ENCODE measurements at places on chromosomes 6 and 20.

DNA sequence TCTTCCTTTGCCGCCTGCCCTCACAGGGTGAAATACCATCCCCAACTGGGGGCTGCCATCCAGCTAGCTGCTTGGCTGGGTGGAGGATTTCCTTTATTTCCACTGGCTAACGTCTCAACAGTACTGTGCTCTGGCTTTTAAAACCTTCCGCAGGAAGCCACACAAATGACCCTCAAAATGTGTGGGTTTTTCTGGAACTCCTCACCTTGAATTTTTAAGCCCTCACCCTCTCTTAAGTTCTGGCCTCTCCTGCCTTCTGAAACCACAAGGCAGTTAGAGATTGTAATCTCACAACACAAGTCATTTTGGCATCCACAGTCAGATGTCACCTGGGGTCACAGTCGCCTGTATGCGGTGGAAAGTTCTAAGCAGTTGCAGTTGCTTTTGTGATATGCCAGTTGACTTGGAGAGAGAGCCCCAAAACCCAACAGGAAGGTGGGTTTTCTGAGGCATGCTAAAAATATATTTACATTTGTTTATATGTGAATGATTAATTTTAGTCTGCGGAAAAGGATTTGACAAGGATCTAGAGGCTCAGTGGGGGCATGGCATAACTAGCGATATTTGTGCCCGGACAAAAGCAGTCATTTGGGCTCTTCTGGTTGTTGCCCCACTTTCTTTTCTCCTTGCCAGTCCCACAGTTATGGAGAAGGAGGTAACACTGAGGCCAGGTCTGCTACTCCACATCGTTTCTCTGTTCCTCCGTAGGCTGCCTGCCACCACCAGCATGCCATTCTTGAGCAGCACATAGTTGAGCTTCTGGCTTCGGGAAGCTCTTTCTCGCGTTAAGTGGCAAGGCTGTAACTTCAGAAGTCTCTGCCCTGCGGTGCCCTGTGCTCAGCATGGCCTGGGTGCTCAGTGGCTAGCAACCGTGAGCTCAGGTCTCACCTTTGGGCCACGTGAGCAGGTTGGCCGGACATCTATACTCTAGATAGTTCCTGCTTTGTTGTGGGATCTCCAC, 335.3 kb downstream of the CD83 start:
- peak; percentile 100 for DNase-seq

GRCh38 chr6:45787384-45787783, 228.3 kb downstream of the CLIC5 start:
- DNase-seq, result no peak

DNA sequence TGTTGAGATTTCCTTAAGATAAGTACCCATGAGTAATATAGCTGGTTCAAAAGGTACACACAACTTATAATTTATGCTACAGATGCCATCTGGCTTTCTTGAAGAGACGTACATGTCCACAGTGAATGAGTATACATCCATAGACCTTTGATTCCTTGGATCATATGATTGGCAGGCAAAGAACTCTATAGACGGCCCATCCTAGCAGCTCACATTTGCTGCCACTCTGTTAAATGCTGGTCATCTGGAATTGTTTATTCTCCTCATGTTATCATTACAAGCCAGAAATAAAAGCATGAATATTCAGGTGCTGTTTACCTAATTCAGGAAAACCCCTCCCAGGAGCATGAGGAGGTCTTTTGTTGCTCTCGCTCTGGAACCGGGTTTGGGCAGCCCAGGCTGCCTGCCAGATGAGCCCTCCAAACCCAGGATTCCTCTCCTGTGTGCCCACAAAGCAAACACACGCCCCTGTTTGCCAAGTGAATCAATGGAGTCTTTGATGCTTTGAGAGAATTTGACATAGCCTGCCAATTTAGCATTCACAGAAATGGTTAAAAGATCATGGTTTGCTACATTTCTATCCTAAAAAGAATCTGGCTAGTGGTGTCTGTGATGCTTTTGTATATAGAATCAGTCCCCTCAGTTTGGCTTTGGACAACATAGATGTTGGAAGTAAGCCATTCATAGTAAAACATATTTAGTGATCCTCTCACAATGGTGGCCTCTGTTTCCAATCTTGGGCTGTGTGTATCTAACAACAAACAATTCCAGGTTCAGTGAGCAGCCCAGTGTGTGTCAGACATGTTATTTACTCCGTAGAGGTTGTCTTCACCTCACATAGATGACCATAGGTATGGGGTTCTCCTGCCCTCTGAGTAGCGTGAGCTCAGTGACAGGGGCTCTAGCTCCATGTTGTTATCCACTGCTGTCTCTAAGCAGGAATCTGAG, 17.5 kb upstream of the PLCG1 start:
- DNase-seq, result no peak

- no peak for DNase-seq
Measured at GRCh38 chr6:52503323-52503747, 73.5 kb downstream of the TRAM2 start.
